Stimulated activated CD4-positive, alpha-beta T cell treated with anti-CD3 and anti-CD28 coated beads, TNF-alpha, amount 100 ng/mL, for 1 hour (primary cell): ENCODE measurements at places on chromosomes 3 and 15.

- no peak for DNase-seq
Observed at GRCh38 chr3:167559924-167560323, 86.1 kb upstream of the SERPINI2 start.

DNA sequence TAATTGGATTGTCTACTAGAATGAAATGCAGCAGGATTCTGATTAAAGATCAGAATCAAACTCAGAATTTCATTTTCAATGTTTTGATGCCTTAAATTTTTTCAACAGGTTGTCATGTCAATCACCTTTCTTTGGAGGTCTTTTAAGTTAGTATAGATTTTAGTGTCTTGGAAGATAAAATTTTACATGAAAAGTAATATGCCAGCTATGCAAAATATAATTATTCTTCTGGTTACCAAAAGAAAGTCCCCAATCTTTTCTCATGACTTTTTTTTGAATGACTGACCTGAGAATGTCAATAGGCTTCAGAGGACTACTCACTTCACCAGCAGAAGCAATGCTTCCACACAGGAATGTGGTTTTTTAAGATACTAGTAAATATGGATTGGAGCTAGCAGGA, 4.3 kb downstream of the FGF7 start:
- DNase-seq: no peak

- DNase-seq: no peak
Observed at GRCh38 chr3:184778426-184779332, 33.3 kb upstream of the VPS8 start.

GRCh38 chr15:83961311-83961710, 274.3 kb upstream of the GOLGA6L4 start:
- no peak for DNase-seq
